ENCODE measurements at places on chromosomes 2 and 18. TPM values are rescaled to one million over a fixed set of nuclear protein-coding genes. Genes with fewer than 3 reads are reported as not detected.

- no peak for DNase-seq
Measured at GRCh38 chr2:50401772-50402653, 629.9 kb downstream of the NRXN1 start.

GRCh38 chr18:77069931-77070330, 62.7 kb downstream of the MBP start:
- no peak for DNase-seq

The SERPINB13 gene
- total RNA-seq: not detected

DNA sequence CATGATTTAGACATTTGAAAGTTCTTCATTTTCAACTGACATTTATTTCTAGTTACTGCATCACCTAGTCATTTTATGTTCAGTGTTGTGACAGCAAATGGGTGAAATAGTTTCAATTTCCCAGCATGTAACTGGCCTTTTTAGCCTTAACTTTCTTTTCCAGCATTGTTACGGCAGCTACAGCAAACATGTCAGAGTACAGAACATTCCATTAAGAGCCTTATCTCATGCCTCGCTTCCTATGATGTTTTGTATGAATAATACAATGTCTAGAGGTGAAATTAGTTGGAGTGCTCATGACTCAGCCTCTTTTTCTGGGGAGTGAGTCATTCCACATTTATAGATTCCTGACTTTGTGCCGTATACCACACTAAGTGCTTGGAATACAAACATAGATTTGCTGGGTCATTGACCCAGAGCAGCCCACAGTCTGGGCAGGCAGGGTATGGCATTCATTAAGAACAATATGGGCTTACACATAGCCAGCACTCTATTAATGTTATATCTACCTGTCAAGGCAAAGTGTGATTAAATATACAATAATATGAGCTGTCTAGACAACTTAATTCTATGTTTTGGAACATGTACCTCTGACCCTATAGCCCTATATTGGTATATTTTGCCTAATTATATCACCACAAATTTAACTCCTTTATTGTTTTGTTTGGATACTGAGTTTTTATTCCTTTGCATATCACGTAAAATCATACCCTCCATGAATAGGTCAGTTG, 72.2 kb downstream of the MAP2 start:
- DNase-seq: no peak

DNA sequence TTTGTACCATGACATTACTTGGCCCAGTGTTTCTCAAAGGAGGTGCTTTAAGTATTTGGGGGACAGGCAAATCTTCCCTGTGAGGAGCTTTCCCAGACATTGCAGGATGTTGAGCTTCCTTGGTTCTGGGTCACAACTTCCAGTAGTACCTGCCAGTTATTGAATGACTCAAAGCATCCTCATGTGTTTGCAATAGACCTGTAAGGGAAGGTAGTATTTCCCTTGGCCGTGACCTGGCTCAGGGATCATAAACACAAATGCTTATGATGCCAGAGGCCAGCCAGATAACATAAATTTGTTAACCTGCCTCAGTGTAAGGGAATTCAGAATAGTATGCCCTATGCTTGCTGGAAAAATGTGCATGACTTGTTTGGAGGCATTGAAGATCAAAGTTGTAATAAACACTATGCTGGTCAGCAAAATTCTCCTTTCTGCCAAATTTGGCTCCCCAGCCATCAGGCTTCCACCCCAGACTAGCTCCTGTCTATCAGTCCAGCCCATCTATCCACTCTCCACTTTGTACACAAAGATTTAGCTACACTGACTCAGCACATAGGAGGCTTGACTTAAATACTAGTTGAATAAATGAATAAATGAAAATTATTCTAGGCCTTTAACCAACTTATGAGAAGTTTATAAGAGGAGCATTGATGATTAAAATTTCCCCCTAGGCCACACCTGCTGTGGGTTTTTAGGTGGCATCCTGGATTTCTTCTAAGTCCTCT, 102.0 kb upstream of the EFEMP1 start:
- no peak for DNase-seq

The FEV gene
- not detected for total RNA-seq

The CYRIA gene
- total RNA-seq: 1.6 TPM

- DNase-seq: no peak
Measured at GRCh38 chr2:9763356-9764152, 79.7 kb upstream of the TAF1B start.

The MYO1B gene
- total RNA-seq: 0.96 TPM

DNA sequence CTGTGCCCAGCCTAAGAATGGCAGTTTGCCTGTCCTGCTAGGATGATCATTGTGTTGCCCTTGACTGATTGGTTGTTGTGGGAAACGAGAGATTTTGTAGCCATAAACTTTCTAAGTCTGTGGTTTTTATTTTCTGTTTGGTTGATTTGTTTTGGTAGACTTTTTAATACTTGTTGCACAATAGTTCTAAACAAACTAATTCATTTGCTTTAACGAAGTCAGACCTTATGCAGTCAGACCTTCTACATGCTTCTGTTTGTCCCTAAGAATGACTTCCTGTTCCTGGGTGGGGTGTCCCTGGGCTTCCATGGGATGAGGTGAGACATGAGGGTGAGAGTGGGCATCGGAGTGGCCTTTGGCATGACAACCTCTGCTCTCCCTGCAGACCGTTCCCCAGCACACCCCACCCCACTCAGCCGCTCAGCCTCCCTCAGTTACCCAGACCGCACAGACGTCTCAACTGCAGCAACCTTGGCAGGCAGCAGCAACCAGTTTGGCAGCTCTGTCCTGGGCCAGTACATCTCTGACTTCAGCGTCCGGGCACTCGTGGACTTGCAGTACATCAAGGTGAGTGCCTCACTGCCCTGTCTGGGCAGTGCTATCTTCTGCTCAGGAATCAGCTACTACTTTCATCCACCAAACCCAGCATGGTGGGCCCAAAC, 7.8 kb upstream of the CNNM3 start:
- DNase-seq: no peak

GRCh38 chr18:59650266-59650820, 46.9 kb downstream of the CCBE1 start:
- no peak for DNase-seq

The EFR3B gene
- total RNA-seq: 0.05 TPM

DNA sequence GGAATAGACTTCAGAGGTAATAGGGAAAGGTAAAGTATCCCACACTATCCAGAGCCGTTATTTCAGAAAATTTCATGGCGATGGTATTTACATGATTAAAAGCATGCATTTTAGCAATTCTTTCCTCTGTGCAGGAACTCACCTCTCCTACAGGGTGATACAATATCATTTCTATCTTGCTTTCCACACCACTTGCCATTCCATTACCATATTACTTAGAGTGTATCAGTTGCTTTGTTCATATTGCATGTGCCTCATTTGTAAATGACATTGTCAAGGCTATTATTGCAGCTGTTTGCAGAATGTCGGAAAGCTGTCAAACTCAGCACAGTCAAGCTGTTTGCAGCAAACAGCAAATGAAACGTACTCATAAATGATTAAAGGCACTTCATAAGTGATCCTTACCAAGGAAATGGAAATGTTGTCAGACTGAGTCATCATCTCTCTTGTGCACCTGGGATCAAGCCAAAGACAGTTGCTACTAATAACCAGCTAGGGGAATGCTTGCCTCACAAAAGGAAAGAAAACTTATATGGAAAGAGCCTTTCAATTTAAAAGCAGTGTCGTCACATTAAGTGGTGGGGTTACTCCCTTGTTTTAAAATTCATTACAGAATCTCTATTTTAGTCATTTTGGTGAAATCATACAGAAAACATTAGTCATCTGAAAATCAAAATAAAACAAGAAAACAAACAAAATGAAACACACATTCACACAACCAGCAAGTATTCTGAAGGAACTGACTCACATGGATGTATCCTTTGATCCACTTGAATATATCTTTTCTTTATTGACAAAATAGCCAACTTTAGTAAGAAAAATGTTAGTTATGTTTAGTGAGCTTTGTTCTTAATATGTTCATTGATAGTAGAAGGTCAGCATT, 1064.1 kb upstream of the CNTNAP5 start:
- DNase-seq: no peak

The NEU4 gene
- not detected for total RNA-seq

GRCh38 chr18:32308493-32309120, 118.8 kb downstream of the MEP1B start:
- DNase-seq: no peak

- DNase-seq: no peak
Measured at GRCh38 chr18:6773777-6774176, 44.3 kb downstream of the ARHGAP28 start.

DNA sequence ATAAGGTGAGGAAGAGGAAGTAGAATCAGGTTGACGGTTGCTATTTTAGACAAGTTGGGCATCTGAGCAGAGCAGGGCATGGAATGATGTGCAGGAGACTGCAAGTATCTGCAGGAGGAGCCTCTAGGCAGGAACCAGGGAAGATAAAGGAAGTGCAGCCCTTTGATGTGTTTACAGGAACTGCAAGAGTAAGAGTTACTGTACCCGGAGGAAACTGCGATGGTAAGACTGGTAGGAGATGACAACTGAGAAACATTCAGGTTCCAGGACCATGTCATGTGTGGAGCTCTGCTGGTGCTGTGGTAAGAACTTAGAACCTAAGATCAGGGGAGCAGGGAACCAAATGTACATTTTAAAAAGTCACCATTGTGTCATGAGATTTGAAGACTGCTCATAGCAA, 134.3 kb upstream of the STON1 start:
- DNase-seq: no peak

- peak; percentile 60 for DNase-seq
Measured at GRCh38 chr18:45974088-45974536, 7.0 kb upstream of the EPG5 start.

Measured in naive thymus-derived CD8-positive, alpha-beta T cell (primary cell).